Activated naive CD8-positive, alpha-beta T cell treated with anti-CD3 and anti-CD28 coated beads, Interleukin-2, amount 50 U/mL, for 16 hours (primary cell): ENCODE measurements at places on chromosomes 7 and 10.

DNA sequence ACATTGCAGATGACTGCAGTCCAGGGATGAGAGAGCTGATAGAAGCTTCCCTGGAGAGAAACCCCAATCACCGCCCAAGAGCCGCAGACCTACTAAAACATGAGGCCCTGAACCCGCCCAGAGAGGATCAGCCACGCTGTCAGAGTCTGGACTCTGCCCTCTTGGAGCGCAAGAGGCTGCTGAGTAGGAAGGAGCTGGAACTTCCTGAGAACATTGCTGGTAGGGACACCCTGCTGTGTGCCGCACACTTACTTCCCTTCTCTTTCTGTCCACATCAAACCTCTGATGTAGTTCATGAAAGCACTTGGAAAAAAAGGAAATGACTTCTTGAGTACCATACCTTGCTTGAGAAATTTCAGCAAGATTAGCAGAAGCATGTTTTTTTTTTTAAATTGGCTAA, 25.3 kb downstream of the MAP3K8 start:
- no peak for DNase-seq

- DNase-seq, result no peak
Observed at GRCh38 chr7:4169455-4169854, 512.6 kb upstream of the FOXK1 start.

DNA sequence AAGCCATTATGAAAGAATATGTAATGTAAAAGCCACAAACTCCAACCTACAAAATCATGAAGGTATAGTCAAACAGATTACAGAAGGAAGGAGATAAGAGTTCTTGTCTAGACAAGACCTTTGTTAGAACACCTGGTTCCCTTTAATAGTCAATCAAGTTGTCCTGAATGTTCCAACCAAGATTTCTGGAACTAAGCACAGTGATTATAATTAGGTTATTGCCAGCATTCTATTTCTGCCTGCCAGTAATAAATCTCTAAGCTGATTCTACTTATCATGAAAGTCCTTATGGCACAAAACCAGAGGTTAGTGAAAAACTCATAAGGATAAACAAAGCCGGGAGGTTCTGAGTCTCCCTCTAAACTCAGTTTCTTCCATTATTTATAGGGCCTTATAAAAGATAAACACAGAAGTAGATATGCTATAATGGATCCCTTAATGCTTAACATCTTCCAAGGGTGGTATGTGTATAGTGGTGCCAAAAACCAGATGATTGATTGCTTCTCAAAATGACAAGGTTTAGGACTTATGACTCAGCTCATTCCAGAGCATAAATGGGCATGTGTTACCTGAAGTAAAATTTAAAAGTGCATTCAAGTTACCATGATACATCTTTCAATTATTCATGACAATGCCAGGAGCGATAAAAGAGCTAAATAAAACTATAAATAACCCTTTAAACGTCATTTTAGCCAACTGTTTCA, 237.2 kb downstream of the CSTF2T start:
- no peak for DNase-seq

- no peak for DNase-seq
Observed at GRCh38 chr10:69839696-69840345, 38.1 kb downstream of the COL13A1 start.

GRCh38 chr7:48042216-48042615, 6.9 kb downstream of the C7orf57 start:
- no peak for DNase-seq

GRCh38 chr7:131655447-131655846, 99.0 kb upstream of the PODXL start:
- no peak for DNase-seq

DNA sequence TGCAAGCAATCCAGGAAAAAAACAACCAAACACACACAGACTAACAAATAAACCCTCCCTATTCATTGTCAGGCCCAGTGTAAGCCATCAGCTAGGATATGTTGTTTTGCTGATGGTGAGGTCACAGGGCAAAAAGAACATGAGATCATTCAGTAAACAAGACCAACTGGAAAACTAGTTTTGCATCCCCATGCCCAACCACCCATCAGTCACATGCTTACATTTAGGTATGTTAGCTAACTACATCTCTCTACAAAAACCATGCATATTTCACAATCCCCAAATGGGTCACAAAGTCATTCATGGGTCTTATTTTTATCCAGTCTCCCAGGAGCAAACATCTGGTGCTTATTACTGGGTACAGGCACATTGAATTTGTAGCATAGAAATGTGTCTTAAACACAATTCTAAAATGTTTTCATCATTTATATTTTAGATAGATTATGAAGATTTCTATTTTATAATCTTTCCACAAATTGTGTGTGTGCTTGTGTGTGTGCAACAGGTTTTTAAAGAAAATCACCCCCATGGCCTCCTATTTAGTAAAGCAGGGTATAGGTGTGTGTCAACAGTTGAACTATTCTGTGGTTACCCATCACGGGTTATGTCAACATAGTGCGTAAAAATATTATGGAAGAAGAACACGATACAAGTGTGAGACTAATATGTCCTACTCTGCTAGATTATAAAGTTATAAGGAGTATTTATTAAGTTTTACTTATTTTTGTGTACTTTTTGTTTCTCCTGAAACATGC, 103.8 kb upstream of the AKR1E2 start:
- no peak for DNase-seq
